GM23338 (cell line): ENCODE measurements at places on chromosomes 2 and 18. TPM values are rescaled to one million over a fixed set of nuclear protein-coding genes. Genes with fewer than 3 reads are reported as not detected.

The SNRPD1 gene
- total RNA-seq: 35.7 and 37.5 TPM in 2 replicates

The CYP27C1 gene
- 2.9 and 3.0 TPM in 2 replicates for total RNA-seq

- DNase-seq: peak; percentile 7
These were observed 259.7 kb downstream of the PDE11A start for GRCh38 chr2:177812713-177813396.

GRCh38 chr2:105238664-105239240 is 2.8 kb upstream of the GPR45 start:
- no peak for DNase-seq

GRCh38 chr2:149017116-149017985 is 21.1 kb upstream of the LYPD6B start:
- DNase-seq: peak; percentile 94
